HAP-1 (cell line): ENCODE measurements at places on chromosomes 6 and 20.

DNA sequence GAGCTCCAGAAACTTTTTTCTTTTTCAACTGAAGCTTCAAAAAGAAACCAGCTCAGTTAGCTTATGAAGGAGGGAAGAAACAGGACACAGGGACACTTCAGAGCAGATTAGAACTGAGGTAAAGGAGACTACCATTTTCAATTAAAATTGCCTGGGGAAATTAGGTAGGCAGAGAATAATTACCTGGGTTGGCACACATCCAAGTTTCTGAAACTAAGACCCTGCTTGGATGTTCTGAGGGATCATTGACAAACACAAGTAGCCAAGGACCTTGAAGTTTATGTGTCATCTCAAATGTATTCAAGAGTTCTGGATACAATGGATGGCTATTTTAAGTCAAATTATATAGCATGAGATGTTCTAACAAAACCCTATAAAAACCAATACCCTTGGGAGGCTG, 137.6 kb downstream of the PLCB4 start:
- DNase-seq: no peak

- DNase-seq: no peak
These were observed 127.6 kb downstream of the KIF13A start for GRCh38 chr6:17859846-17860245.

GRCh38 chr6:41492261-41492891, 53.8 kb upstream of the FOXP4 start:
- DNase-seq: peak; percentile 34

DNA sequence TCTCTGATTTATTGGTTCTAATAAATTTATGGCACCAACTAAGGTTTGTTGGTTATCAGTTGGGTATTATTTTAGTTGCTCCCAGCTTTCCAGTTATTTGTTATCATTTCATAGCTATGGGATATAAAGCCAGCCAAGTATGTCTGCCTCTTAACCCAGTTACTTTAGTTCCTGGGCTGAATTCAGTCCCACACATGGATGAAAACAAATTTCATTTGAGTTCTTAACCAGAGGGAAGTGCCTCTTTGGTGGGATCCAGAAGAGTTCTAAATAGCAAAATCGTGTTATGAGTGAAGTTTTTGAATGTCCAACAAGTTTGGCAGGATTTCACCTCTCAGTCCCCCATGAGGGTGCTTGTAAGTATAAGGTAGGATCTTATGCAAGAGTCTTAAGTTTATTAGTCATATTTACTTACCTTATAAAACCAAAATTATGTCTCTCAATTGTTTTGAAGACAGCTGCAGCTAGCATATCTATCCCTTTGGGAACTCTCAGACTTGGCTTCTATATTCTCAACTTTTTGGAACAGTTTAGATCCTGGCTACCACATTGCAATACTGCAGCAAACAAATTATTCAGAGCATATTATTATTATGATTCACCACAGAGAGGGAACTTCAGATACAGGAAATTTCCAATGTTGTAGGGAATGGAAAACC, 683.6 kb downstream of the BCKDHB start:
- DNase-seq: no peak

DNA sequence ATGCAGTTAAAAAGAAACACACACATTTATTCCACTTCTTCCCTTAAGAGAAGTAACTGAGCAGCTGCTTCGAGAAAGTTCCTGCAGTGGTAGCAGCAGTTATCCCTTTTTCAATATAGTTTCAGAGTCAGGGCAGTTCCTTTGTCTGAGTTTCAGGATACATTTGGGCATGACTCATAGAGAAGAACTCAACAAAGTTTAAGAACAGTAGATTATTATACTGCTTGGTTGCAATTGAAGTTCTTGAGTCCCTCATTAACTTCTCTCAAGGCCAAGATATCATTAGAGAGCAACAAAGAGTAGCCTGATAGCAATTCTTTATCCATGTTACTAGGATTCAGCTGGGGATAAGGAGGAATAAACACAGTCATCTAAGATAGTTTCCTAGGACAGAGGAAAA, 54.4 kb downstream of the TPD52L1 start:
- DNase-seq: no peak

- DNase-seq: no peak
These were observed 15.6 kb downstream of the PM20D2 start for GRCh38 chr6:89161326-89162046.

GRCh38 chr6:36297511-36297910, 27.7 kb downstream of the PNPLA1 start:
- DNase-seq: no peak
